Colonic mucosa (tissue), 4 donors: ENCODE measurements at places on chromosomes 11 and 22. TPM values are rescaled to one million over a fixed set of nuclear protein-coding genes. Genes with fewer than 3 reads are reported as not detected.

ART5 gene
- not detected for total RNA-seq

PIK3IP1 gene
- total RNA-seq = 15.1 TPM

MTCH2 gene
- 190 TPM for total RNA-seq

- DNase-seq = no peak
Observed at GRCh38 chr11:73265853-73266645, 6.1 kb upstream of the P2RY6 start.

- no peak for DNase-seq
Observed at GRCh38 chr22:22752556-22753477, 108.4 kb downstream of the GGTLC2 start.

MS4A18 gene
- total RNA-seq = not detected

- DNase-seq = no peak
Observed at GRCh38 chr11:28420099-28420498, 311.9 kb downstream of the METTL15 start.

RAB36 gene
- 0.98 TPM for total RNA-seq

GRCh38 chr22:36208914-36209313 lies 7.3 kb upstream of the APOL4 start:
- DNase-seq = no peak

OR52D1 gene
- total RNA-seq = not detected

GRCh38 chr22:26547426-26547825 lies 35.2 kb upstream of the TFIP11 start:
- DNase-seq = no peak

DNA sequence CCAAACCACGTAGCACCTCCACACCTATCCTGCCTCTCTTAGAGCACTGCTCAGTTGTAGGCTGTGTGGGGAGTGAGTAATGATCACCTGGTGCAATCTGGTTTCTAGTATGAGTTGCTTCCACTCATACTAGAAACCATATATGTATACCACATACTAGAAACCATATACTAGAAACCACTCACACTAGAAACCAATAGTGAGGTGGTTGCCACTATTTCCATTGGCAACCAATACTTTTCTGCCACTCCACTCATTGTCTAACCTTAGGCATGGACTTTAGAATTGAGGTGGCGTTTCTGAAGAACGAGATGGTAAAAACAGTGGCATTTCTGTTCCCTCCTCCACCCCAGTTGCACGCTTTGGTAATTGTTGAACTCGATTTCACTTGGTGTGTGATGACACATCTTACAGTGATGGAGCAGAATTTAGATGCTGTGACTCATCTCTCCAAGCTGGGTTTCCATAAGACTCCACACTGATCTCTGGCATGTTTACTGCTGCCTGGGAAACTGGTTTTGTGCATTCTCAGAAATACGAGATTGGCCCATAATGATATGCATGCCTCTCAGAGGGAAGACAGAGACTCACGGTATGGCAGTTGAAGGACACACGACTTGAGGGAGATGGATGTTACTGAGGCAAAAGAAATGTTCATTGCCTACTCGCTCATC lies 82.9 kb downstream of the KIRREL3 start:
- no peak for DNase-seq

GRCh38 chr22:47476231-47476630 lies 713.8 kb downstream of the TBC1D22A start:
- no peak for DNase-seq

DNA sequence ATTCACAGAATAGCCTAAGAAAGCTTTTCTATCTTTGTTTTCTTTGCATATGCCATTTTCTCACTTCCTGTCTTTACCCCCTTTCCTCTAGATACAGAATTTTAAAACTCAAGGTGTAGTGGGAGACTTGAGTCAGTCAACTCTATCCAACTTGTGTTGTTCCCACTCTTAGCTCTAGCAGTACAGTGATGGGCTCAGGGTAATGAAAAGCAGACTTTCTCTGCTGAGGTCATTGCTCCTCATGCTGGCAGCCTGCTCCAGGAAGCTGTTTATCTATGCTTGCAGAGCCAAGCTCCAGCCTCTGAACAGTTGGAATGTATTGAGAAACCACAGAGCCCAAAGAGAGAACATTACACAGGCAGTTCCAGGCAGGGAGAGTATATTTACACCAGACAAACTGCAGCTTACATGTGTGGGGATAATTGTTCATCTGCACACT lies 68.1 kb downstream of the CSTPP1 start:
- DNase-seq = peak; percentile 73

GRCh38 chr11:129768356-129768755 lies 47.3 kb upstream of the TMEM45B start:
- DNase-seq = no peak

ZBTB16 gene
- 13.7 TPM for total RNA-seq

HBG2 gene
- 14.9 TPM for total RNA-seq

CD3E gene
- 5.7 TPM for total RNA-seq

- DNase-seq = no peak
Observed at GRCh38 chr11:69494851-69495250, 13.4 kb downstream of the LINC01488 start.

KCNC1 gene
- total RNA-seq = 0.37 TPM

- DNase-seq = no peak
Observed at GRCh38 chr11:82233201-82233600, 500.5 kb downstream of the FAM181B start.

DNA sequence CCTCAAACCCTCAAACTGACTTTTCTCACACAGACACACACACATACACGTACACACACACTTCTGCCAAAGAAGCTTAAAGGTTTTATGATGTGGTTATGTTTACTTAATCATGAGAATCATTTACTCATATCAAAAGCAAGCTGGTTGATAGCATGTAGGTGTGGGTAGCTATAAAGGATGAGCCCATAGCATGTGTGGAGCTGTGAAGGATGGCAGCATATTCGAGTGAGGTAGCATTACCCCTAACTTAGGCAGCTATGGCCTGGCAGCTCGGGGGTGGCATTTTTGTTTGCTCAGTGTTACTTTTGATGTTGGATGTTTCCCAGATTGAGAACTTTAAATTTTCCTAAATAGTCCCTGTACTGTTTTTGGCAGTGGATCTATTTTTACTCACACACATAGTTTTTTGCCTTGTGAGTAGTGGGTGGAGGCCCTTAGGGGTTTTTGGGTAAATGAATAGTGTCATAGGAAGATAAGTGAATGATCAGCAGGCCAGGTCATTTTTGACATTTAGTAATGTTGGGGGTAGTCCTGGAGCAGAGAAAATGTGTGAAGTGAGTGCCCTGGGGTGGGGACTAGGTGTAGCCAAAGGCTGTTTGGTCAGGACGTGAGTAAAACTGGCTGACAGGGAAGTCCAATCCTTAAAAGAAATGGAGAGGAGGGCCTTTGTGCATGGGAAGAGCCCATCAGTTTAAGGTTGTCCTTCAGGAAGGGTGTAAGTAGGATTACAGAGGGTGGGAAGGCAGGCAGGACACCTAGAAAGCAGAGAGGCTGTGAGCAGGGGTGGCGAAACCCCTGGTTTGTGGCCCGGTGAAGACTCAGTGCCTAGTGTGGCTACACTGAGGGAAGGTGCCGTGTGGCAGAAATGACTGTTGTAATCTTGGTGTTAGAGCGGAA lies 7.1 kb downstream of the YWHAH start:
- no peak for DNase-seq

- DNase-seq = no peak
Observed at GRCh38 chr11:4102711-4103110, 8.1 kb downstream of the RRM1 start.

DNA sequence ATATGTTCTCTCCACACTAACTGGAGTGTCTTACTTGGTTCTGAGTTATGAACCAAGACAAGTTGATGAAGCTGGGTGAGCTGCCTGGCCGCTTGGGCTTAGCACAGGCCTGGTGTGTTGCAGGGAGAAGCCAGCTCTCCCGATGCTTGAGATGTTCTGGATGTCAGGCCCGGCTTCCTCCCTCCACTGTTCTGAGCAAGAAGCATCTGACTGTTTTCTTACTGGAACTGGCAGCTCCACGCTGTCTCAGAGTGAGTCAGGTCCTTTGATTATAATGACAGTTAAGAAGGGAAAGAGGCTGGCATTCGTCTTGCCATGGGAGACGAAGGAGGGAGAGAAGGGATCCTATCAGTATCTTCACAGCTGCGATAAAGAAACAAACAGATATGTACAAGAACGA lies 46.5 kb upstream of the CRTAM start:
- no peak for DNase-seq

DNA sequence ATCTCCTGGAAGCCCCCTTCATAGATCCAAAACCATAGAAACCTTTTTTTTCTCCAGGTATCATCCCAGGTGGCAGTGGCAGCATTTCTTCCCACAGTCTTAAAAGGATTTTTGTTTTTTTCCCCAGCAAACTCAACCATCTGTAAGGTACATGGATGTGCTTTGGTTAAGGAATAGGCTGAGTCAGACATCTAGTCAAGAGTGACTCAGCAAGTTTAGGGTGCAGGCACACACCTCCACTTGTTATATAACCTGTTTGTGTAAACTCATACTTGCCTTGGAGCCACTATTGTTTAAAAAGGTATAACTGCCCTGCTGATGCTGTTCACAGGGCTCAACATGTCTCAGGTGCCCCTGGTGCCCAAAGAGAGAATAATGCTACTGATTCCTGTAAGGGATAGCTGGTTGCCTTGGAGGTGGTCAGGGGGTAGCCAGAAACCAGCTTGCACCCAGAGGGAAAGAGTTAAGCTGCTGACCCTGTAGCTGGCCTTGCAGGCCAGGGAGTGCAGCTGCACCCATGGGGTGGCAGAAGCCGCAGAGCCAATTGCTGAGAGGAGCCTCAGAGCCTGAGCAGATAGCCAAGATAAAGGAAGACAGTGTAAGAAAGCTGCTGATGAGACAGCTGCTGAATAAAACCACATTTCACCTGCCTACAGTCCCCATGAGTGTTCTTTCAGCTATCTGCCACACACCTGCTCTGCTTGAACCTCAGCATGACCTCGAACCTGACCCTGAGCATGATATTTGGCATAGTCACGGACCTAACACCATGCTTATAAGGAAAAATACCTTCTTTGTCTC lies 1726.1 kb upstream of the RAG2 start:
- no peak for DNase-seq

DNA sequence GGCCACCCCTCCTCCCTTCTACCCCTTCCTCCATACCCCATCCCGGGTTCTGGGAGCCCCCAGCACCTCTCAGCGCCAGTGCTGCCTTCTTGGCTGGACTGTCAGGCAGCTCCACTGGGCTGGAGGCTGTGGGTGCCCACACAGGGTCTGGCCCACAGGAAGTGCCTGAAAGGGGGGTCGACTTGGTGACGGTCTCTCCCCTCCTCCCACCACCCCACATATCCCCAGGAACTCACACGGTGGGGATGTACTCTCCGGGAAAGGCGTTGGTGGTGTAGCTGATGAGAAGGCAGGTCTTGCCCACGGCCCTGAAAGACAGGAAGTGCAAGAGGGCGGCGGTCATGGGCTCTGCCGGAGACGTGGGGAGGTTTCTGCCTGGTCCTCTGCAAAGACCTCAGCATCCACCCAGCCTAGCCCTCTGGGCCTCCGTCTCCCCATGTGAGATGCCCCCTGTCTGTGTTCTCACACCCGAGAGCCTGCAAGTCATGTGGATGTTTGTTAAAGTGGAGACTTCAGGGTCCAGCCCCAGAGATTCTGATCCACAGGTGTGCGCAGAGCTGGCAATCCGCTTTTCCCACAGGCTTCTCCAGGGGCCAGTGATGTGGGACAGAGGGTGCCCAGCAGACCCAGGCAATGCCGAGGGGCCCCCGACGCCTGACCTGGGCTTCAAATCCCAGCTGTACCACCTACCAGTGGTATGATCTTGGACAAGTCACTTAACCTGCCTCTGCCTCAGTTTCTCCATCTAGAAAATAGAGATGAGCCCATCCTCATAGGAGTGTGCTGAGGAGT lies 2.5 kb downstream of the RAC2 start:
- no peak for DNase-seq

RBFOX2 gene
- 60.2 TPM for total RNA-seq

GRCh38 chr11:61392981-61393595 lies 701 bp downstream of the TMEM216 start:
- peak; percentile 34 for DNase-seq

- no peak for DNase-seq
Observed at GRCh38 chr22:37373451-37373850, 53.8 kb downstream of the ELFN2 start.

GRCh38 chr22:23553438-23553837 lies 26.7 kb downstream of the IGLL1 start:
- DNase-seq = no peak

APOBEC3B gene
- total RNA-seq = 9.3 TPM

- DNase-seq = no peak
Observed at GRCh38 chr11:71525938-71526495, 1.1 kb upstream of the KRTAP5-7 start.
